ENCODE measurements at places on chromosomes 1 and 21.

GRCh38 chr1:118264343-118264742 is 79.3 kb upstream of the SPAG17 start:
- no peak for DNase-seq

- no peak for DNase-seq
Observed at GRCh38 chr1:51484591-51484990, 34.5 kb downstream of the EPS15 start.

GRCh38 chr1:244789731-244790130 is 45.7 kb upstream of the COX20 start:
- DNase-seq: no peak

GRCh38 chr1:239587066-239587465 is 200.7 kb downstream of the CHRM3 start:
- DNase-seq: peak; percentile 34

DNA sequence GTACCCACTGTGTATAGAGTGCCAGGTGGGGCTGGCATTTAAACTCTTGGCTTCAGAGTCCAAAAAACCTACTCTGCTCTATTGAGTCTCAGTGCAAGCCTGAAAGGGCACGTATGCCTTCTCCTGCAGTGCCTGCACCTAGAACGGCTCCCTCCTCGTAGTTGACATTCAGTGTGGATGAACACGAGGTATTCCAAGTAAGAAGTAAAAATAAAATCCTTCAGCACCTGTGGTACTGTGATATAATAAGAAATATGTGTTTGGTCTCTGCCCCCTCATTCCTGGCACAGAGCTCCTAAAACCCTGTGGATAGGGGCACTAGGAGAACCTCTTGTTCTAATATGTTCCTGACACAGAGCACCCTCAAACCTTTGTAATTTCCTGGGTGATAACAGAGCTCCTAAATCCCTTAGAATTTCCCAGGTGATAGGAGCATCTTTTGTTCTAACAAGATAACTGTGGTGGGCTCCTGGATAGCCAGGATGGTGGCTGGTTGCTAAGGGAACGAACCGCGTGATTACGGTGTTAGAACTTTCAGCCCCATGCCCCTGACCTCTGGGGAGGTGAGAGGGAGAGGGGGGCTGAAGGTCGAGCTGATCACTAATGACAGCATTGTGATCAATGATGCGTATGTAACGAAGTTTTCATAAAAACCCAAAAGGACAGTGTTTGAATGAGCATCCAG is 16.8 kb downstream of the UCK2 start:
- no peak for DNase-seq

- DNase-seq: peak; percentile 87
Observed at GRCh38 chr1:154324669-154325582, at the start of gene ATP8B2. ATP8B2 (plus strand) TSS chr1:154325525; CDS start chr1:154328142, 2,617 bp downstream.

DNA sequence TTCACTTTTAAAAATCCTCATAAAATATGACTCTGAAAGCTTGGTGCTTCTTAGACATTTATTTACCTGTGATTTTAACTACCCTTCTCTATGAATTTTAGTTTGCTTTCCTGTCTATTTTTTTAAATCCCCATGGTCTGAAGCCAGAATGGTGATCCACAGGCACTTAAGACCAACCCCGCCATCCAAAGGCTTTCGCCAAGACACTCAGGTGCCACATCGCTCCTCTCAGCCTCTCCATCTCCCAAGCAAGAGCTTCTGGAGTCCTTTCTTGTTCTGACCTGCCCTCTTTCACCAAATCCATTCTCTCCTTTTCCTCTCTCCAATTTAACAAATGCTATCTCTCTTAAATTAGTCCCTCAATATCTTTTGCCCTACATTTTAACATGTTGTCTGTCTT is 464.6 kb downstream of the PCP4 start:
- DNase-seq: no peak

DNA sequence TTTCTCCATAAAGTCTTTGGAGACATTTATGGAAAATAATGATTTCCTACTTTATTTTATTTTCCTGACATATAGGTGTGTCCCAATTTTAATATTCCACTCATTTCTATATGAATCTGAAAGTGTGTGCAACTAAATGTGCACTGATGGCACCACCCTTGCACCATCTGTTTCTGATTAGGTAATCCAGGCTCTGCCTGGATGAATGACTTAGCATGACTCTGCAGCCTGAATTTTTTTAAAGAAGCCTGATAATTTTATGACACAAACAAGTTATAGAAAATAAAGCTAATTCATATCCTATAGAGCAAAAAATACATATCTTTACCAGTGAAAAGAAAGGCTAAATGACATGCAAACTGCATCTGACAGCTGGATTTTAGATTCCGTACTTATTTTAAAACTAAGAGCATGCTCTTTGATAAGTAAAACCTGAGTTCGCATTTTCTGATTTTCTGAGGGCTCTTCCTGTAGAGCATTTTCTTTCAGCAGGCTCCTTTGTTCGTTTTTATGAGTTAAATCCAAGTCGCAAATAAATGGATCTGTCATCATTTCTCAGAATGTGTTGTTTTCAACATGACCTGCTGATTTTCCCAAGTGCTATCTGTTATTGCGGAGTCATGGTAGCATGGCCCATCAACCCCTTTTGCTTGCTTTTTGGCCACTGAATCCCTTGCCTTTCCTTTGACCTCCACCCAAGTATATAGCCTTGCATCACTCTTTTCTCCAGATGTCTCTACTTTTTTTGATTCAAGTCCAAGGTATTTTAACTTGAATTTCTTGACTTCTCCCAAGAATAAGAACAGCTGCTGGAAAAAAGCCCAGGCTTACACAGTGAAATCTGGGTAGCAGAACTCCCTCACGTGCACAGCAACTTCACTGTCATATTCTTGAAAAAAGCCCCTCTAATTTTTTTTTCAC is 52.8 kb upstream of the LYPLAL1 start:
- DNase-seq: no peak

DNA sequence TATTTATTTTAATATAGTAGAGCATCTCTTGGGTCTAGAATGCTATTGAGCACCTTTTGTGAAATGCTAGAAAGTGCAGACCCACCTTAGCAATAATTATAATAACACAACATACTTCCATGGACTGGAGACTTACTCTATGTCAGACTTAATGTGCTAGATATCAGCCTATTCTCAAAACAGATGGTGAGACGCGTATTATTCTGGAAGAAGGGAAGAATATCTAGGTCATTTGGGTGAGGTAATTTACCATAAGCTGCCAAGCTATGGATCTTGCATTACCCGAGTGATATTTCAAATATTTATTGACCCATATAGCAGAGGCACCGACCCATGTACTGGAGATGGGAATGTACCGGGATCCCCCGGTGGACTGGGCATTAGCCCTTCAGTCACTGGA is 20.6 kb upstream of the IFNLR1 start:
- no peak for DNase-seq

DNA sequence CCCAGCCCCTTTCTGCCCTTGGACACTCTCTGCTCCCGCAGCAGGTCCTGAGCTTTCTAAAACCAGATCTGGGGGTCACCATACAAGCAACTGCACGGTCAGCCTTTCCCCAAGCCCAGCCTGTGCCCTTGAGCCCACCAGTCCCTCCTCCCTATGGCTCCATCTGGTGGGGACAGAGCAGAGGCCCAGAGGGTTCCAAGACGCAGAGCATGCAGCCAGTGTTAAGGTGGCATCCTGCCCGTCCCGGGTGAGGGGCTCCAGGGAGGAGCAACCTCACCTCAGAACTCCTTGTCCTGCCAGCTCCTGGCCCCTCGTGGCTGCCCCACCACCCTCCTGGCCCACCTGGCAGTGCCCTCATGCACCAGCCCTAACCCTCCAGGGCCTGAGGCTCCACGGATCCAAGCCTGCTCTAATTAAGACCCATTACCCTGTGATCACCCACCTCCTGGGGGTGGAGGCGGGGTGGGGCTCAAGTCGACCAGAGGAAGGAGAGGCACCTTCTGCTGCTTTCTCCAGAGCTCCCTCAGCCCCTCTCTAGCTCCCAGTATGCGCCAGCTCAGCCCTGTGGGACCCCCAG is 8.5 kb downstream of the CHD5 start:
- DNase-seq: peak; percentile 51

GRCh38 chr1:153771841-153772593 is 3.2 kb upstream of the SLC27A3 start:
- DNase-seq: peak; percentile 58

DNA sequence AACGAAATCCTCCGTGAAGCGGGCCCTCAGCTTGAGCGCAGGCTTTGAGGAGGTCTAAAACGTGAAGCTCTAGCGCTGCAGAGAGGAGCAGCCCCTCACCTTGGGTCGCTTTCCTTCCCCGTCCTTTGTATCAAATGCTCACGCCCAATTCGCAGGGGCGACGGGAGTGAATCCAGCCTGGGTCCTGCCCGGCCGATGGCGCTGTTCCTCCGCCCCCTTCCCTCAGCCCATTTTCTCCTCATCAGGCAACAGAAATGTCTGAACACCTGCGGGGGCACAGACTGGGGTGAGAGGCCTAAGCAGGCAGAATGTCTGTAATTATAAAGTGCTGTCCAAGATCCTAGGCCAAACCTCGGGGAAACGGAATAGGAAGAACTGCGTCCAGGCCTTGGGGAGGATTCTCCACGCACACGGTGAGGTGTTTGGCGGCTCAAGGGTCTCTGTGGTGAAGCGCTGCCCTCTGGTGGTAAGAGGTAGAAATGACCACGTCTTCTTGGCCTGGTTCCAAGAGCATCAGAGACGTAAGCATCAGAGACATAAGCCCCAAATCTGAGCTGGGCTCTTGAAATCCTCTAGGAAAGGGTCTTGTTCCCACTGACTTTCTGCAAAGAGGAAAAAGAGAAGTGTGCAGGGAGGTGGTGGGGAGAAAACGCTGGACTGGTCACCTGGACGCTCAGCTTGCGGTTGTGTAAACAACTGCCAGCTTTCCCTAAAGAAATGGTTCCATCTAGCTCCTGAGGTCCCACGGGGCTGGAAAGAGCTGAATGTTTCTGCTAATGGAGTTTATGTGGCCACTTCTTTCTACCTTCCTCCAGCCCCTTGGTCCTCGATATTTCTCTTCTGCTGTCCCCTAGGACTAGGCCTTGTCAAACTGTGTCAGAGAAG is 92.1 kb upstream of the CD53 start:
- DNase-seq: peak; percentile 69

- peak; percentile 27 for DNase-seq
Observed at GRCh38 chr1:85200463-85201339, at the start of gene SYDE2. SYDE2 (minus strand) TSS chr1:85201016; CDS start chr1:85200996, 20 bp downstream.
